ENCODE measurements at places on chromosomes 1 and 21.

DNA sequence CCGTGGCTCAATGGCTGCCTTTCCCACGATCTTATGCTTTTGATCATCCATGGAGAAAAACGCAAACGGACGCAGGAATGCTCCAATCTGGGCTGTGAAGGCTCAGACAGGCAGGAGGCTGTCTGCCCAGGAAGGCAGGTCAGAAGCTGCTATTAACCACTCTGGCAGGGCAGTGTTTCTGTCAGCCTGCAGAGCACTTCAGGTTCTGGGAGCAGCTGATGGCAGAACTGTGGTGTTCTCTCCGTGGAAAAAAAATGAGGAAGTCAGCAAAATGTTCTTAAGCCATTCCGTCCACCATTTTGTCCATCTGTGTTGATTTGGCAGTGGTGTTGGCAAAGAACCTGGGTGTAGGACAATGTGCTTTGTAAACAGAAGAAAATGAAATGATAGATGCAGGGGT is 91.7 kb downstream of the SIM2 start:
- DNase-seq: no peak

GRCh38 chr1:15116966-15117365 is 36.6 kb upstream of the TMEM51 start:
- no peak for DNase-seq

GRCh38 chr1:7257225-7257624 is 472.0 kb downstream of the CAMTA1 start:
- no peak for DNase-seq

DNA sequence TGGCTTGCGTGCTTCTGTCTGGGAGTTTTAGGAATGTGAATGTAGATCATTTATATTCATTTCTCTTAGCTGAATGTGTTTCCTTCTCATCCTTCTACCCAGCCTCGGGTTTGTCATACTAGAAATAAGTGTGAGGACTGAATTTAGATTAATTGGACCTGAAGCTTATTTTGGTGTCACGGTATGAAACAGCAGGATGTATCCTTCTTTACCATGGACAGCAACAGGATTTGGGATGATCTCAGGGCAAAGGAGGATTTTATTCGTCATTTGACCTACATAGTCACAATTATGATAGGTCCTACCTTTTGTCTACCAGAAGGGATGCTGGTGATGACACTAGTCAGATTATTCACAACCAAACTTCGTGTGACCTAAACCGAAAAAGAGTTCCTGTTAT is 127.4 kb downstream of the FMN2 start:
- no peak for DNase-seq

- no peak for DNase-seq
These were observed 4.0 kb upstream of the SLC35A3 start for GRCh38 chr1:99965646-99966375.

- no peak for DNase-seq
These were observed 26.2 kb upstream of the SLAMF1 start for GRCh38 chr1:160672789-160673695.

DNA sequence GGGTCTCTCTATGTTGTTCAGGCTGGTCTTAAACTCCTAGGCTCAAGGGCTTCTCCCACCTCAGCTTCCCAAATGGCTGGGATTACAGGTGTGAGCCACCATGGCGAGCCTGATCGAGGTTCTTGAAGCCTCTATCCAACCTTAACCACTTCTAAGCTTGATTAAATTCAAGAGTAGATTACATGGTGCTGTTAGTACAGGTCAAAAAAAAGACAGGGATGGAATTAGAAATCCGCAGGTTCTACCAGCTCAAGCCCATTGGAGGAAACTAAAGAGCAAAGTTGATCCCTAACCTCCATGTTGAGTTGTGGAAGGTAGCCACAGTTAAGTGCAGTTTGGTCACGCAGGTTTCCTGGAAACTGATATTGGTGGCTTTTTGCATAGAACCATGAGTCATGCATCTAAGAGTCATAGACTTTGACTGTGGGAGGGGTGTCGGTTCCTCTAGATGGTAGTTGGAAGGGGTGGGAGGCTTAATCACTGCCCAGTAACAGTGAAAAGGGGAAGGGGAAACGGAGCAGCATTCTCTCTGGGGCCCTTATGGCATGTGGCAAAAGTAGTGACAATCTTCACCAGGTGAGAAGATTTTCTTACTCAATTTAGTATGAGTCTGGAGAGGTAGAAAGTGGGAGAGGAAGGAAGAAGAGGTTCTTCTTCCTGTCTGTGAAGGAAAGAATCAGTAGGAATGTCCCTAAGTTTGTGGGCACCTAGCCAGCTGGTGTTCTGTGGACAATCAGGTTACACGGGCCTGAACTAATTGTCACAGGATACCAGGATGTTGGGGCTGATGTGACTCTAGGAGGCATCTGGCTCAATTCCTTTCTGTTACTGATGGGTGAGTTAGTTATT is 7.0 kb downstream of the CD53 start:
- DNase-seq: peak; percentile 89

DNA sequence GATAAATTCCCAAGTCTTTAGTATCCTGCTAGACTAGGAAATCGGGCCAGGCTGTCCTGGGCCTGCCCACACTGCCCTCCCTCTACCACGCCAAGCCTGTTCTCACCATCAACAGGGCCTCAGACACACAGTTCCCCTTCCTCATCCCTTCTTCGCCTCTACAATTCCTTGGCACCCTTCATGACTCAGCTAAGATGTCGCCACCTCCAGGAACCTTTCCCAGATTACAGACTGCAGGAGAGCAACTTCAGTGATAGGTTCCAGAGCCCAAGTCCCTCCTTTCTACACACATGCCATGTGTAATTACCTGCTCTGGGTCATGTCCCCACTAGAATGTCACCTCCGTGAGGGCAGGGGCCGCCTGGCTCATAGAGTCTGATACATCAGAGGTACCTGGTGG is 3.3 kb downstream of the RIMS3 start:
- DNase-seq: no peak
